ENCODE measurements at places on chromosomes 2 and 18.

DNA sequence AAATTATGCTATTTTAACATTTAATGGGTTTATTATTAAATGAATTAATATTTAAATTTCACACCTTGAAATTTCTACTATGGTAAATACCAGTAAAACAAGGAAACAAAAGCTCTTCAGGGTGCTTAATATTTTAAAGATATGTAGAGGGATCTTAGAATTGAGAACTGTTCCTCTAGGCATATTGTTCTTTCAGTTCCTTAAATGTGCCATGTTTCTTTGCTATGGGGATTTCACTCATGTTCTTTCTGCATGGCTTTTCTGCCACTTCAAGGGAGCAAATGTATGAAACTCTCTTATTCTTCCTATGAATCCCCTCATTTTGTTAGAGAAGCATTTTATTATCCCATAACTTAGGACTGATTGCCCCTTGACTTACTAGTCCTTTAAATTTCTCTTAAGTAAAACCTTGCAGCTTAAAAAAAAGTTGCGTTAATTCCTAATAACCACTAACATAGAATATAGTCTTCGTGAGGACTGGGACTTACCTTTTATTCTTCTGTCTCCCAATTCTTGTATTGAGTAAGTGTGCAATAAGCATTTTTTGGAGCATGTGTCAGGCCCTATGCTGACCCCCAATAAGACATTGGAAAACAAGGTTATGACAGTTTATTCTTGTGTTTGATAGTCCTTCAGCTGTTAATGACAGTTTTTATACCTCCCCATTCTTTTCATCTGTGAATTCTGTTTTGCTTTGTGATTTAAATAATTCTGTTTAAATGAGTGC is 95.7 kb downstream of the BIRC6 start:
- ATAC-seq, result no peak

- no peak for ATAC-seq
Observed at GRCh38 chr2:157989227-157989626, 112.4 kb upstream of the UPP2 start.

GRCh38 chr2:133802409-133803039 is 234.3 kb upstream of the NCKAP5 start:
- ATAC-seq, result no peak

DNA sequence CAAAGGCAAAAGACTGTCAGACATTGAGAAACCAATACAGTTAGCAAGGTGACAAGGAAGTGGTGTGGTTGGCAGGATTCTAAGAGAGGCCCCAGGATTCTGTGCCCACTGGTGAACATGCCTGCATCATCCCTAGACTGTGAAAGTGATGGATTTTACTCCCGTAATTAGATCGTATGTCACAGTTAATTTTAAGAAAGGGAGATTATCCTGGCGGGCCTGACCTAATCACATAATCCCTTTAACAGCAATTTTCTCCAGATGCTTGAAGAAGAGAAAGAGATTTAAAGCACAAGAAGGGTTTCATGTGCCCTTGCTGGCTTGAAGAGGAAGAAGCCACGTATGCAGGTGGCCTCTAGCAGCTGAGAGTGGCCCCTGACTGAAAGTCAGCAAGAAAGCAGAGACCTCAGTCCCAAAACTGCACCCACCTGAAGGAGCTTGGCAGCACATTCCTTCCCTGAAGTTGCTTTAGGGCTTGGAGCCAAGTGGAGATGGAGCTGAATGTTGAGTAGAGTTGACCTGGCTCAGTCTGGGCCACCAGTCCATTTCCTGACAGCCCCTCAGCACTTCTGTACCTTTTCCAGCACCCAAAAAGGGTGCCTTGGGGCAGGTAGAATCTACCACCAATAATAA is 49.1 kb downstream of the GTF3C3 start:
- no peak for ATAC-seq

DNA sequence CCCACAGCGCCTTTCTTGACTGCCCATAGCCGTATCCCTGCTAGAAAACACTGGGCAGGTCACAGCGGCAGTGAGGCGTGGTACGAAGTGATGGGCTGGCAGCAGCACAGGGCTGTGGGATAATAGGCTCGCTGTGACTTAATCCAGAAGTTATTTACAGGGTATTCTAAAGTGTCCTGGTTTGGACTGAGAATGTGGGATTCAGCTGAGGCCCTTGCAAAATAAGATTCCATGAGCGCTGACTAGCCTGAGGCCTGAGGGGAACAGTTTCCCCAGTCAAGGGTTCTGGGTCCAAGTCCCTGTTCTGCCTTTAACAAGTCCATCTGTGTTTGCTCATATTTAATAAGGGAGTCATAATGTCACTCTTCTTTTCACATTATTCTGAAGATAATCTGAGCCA is 34.6 kb downstream of the SETBP1 start:
- no peak for ATAC-seq

- no peak for ATAC-seq
Observed at GRCh38 chr2:173448938-173449471, 94.3 kb downstream of the CDCA7 start.

GRCh38 chr2:126645211-126645618 is 10.7 kb upstream of the GYPC start:
- ATAC-seq, result no peak

- ATAC-seq, result no peak
Observed at GRCh38 chr2:224272237-224272910, 129.5 kb downstream of the FAM124B start.

DNA sequence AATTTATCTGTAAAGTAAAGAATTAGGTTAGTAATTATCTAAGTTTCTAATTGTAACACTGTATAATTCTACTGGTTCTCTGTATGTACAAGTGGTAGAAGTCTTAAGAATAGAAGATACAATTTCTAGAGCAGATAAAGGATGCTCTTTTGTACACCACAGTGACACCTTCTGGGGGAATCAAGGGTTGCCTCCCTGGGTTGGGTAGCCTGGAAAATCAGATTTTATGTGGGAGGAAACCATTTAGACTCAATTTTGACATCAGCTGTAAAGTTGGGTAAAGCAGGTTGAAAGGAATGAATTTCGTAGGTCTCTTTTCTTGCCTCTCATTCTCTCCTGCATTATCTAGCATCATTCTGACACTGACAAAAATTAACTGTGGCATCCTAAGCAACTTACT is 354.8 kb downstream of the DCC start:
- no peak for ATAC-seq

DNA sequence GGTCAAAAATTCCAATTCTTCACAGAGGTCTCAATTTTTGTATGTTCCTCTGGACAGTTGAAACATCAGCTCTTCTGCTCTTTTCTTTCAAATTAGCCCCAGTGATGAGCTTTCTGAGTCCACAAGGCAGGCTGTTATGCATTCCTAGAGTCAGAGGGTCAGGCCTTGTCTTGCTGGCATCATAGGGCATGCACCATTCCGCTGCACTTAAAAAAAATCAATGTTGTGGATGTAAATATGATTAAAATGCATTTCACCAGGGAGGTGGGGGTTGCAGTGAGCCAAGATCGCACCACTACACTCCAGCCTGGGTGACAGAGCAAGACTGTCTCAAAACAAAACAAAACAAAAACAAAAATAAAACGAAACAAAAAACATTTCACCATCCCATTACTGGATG is 465.3 kb downstream of the EIPR1 start:
- no peak for ATAC-seq

- ATAC-seq, result no peak
Observed at GRCh38 chr2:217225596-217225995, 365.7 kb upstream of the TNP1 start.

DNA sequence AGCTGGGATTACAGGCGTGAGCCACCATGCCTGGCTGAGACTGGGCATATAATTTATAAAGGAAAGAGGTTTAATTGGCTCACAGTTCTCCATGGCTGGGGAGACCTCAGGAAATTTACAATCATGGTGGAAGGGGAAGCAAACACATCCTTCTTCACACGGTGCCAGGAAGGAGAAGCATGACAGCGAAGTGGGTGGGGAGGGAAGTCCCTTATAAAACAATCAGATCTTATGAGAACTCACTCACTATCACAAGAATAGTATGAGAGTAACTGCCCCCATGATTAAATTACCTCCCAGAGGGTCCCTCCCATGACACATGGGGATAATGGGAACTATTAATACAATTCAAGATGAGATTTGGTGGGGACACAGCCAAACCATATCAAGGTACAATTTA is 7.8 kb upstream of the LCLAT1 start:
- ATAC-seq, result no peak

DNA sequence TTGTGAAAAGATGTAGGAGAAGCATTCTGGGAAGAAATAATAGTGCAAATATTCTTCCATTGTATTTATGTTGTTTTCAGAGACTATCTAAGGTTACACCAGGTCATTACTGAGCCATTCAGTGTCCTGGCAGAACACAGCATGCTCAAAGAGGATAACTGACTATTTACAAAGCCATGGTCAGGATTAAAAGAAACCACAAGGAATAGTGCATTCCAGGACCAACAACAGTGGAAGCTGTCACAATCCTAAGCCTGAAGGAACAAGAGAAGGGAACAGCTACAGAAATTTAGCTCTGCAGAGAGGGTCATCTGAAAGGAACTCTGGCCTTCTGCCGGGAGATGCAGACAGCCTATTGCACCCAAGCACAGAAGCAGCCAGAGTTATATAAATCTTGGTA is 116.7 kb downstream of the DSC3 start:
- ATAC-seq, result no peak

GRCh38 chr2:152944099-152944498 is 225.7 kb downstream of the ARL6IP6 start:
- ATAC-seq, result no peak

DNA sequence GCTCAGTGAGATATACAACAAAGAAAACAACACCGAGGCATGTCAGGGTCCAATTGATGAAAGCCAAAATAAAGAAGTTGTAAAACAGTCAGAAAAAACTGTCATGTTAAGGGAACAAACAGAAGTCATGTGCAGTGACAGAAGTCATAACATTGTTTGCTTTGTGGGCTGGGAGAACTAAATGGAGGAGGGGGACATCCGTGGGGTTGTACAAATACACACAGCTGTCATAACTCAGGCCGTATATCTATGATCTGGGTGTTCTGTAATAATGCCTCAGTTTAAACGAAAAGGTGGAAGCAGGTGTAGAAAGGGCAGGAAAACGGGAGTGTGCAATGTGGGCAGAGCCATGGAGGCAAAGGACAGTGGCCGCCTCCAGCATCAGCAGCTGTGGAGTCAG is 27.3 kb downstream of the TIMM21 start:
- no peak for ATAC-seq

DNA sequence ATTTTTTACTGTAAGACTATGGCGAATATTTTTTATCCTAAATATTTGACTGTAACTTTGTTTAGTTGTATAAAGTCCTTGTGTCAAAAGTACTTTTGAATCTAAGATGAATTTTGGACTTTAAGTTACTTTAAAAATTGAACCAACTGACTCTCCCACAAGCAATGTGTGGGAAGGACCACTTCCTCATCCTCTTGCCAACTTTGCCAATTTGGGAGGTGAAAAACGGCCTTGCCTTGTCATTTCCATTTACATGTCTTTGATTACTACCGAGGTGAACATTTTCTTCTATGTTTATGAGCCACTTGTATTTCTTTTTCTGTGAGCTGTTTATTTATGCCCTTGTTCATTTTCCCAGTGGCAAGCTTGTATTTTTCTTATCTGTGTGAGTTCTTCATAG is 12.8 kb upstream of the MSGN1 start:
- ATAC-seq, result no peak

DNA sequence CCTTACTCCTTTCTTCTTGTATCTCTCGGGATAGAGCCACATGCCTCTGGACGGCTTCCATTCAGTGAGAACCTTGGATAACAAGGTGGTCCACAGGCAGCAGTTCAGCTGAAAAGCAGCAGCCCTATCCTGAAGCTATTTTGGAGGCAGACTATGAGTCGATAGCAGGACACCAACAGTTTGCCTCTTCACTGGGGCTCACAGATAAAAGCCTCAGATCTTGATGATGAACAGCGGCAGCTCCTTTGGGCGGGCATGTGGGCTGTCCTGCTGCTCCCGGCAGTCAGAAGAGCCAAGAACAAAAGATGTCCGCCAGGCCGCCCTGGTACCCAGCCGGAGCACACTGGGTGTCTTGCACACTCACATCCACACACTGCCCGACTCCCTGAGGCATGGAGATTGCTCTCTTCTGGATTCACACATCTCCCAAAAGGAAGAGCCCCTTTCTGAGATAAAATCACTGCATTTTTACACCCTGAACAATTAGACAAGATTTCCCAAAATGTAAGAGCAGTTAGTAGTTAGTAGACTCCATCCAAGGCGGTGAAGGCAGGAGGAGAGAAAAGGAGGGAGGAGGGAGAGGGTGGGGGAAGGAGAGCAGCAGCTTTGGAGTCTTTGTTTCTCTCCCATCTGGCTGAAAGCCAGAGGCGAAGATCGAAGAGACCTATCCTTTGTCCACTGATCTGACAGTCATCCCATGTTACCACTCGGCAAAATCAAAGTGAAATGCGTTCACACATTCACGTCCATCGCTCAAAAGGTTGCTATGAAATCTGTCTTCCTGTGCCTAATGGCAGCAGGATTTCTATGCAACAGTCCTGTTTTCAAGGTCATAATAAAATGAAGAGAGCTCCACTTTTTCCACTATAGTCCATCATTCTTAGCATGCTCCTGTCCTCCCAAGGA is 90.1 kb upstream of the KLF7 start:
- ATAC-seq, result no peak

DNA sequence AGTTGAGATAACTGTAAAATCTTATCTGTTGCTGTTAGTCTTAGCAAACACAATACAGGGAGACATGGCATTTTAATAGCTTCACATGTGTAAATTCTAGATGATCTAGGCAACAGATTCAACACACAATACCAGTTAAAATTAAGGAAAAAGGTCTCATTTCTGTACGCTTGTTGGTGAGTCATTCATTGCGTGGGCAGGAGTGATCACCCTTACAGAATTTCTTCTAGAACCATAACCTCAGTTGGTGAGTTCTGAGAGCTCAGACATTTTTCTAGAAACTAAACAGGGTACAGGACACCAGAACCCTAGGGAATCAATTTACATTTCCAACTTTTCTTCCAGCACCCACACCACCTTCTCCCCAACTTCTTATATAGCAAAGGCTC is 81.9 kb downstream of the SLC8A1 start:
- ATAC-seq, result no peak

- no peak for ATAC-seq
Observed at GRCh38 chr18:73189718-73190117, 321.9 kb upstream of the NETO1 start.

GRCh38 chr18:76414936-76415621 is 80.0 kb downstream of the ZNF516 start:
- ATAC-seq, result no peak

Measured in activated CD4-positive, CD25-positive, alpha-beta regulatory T cell treated with anti-CD3 and anti-CD28 coated beads, Interleukin-2, amount 50 U/mL, for 24 hours (primary cell).